NCI-H187 (cell line): ENCODE measurements at places on chromosomes 3 and 15.

DNA sequence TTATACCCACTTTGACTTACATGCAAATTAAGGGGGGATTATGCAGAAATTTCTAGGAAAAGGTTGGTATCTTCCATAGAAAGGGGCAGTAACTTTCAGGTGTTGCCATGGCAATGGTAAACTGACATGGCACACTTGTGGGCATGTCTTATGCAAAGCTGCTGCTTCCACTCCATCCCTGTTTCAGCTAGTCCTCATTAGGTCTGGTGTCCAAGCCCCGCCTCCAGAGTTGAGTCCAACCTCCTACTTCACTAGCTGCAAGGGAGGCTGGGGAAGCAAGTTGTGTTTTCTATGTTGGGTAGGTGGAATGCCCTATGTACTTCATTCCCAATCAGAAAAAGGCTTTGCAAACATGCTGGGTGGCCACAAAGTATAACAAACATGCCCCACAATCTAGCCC, 14.7 kb upstream of the KLHL40 start:
- no peak for DNase-seq

DNA sequence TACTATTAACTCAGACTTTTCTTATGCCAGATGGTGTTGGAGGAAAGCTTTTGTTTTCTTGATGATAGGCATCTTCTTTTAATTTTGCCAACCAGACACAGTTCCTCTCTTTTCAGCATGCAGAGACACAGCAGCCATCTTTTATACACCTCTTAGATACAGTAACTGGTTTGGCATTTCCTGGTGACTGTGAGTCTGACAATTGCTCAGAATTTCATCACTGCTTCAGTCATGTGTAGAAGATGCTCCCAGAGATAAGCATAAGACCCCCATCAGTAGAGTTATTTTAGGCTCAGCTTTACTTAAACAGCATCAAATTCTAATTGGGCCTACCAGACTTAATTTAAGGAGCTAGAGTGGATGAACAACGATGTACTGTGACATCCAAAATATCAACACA, 779.0 kb downstream of the SQOR start:
- DNase-seq, result no peak

DNA sequence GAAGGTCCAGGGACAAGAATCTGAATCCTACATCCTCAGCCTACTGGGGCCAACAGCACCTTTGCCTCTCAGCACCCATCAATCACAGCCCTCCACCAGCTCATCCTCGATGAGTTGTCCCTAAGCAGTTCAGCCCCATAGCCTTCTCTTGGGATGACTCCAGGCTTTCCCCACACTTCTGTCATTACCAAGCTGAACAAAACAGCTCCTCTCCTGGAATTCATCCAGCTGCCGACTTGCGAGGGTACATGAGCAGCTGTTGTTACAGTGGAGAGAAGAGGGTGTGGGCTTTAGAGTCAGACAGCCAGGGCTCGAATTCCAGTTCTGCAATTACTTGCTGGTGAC, 69.0 kb upstream of the THBS1 start:
- DNase-seq, result no peak

DNA sequence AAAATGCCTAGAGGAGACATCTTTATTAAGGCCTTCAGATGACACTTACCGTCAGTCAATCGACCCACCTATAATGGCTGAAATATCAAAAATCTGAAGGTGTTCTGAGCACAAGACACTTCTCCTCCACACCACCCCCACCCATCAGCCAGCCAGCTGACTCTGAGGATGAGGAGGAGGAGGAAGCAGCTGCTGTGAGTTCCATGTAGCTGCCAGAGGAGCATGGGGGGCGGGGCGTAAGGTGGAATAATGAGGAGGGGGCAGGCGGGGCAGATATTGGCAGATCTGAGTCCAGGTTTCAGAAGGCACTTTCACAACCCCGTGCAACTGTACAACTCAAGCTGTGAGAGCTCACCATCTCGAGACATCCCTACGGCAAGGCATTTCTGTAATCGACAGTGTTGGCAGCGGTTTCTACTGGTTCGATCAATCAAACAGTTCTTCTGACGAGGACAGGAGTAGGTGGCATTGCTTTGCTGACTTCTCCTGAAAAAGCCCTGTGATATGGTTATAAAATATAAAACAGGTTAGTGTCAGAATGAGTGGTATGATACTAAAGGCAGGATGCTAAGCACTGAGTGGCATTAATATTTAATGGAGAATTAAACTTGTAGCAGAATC, 35.4 kb upstream of the ICE2 start:
- DNase-seq, result no peak

GRCh38 chr3:33650495-33650894, 67.6 kb downstream of the CLASP2 start:
- no peak for DNase-seq

GRCh38 chr3:132730891-132731580, 8.8 kb upstream of the NPHP3 start:
- DNase-seq, result no peak
